ENCODE measurements at places on chromosomes 4 and X.

GRCh38 chrX:30572004-30572403 is 5.6 kb downstream of the TASL start:
- DNase-seq, result no peak

DNA sequence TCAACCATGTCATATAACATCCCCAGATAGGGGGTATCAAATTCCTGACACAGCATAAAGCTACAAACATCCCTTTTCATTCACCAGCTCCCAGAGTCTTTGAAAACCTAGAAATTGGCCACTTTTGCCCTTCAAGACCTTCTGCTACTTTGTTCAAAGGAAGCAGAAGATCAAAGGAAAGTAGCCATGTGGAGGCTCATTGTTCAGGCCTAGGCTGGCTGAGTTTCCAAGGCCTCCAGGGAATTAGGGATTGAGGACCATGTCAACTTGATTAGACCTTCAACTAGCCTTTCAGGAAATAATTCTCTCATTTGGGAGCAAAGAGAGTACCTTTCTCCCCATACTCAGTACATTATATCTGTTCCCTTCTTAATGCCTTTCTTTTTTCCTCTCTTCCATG is 66.8 kb upstream of the ATXN3L start:
- no peak for DNase-seq

GRCh38 chr4:140213116-140213515 is 59.1 kb upstream of the MAML3 start:
- no peak for DNase-seq

- DNase-seq, result no peak
Observed at GRCh38 chrX:101029665-101030064, 22.2 kb downstream of the TRMT2B start.

GRCh38 chr4:168337550-168337940 is 19.0 kb upstream of the DDX60 start:
- no peak for DNase-seq

- no peak for DNase-seq
Observed at GRCh38 chr4:143384381-143384994, 47.8 kb downstream of the GAB1 start.

- DNase-seq, result no peak
Observed at GRCh38 chr4:7900334-7900909, 39.2 kb downstream of the AFAP1 start.

DNA sequence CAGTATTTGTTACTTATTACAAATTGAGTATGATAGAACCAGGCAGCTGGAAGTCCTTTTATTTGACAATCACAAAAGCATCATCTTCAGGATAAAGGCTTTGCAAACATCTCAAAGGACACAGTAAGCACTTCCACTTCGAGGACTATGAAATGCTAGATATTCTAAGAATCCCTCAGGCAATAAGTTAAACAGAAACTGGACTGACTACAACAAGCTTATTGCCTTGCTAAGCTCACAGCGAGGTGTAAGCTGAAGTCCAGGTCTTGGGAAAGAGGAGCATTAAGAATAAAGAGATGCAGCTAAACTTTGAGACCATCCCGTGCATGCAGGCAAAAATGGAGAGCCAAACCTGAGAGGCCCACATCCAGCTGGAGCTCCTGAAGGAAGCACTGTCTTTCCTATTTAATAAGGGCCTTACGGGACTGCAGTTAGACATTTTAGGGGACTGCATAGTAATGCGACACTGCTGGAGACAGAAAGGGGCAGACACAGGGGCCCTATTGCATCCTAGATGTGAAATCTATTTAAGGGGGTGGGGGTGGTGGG is 38.7 kb downstream of the DCHS2 start:
- no peak for DNase-seq

DNA sequence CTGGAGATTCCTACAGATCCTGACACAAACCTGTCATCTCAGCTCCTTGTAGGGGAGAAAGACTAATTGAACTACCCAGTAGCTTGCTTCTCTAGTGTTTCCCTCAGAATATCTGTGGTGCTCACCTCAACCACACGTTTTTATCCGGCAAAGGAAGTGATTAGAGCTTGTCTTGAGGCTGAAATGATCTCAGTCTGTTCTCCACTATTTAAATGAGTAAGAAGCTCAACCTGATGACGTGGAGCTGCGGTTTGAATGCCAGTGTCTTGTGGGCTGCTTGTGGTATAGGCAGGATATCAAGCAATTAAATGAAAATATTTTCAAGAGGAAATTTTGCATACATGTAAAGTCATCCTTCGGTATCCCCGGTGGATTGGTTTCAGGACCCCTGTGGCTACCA is 270.2 kb downstream of the TLL1 start:
- DNase-seq, result no peak

- DNase-seq, result no peak
Observed at GRCh38 chrX:13101441-13102139, 57.2 kb upstream of the FAM9C start.

GRCh38 chrX:80879143-80879542 is 69.5 kb upstream of the BRWD3 start:
- no peak for DNase-seq

GRCh38 chr4:154807042-154807630 is 26.1 kb downstream of the RBM46 start:
- DNase-seq, result no peak

GRCh38 chr4:10031668-10032590 is 10.6 kb upstream of the SLC2A9 start:
- DNase-seq, result no peak

DNA sequence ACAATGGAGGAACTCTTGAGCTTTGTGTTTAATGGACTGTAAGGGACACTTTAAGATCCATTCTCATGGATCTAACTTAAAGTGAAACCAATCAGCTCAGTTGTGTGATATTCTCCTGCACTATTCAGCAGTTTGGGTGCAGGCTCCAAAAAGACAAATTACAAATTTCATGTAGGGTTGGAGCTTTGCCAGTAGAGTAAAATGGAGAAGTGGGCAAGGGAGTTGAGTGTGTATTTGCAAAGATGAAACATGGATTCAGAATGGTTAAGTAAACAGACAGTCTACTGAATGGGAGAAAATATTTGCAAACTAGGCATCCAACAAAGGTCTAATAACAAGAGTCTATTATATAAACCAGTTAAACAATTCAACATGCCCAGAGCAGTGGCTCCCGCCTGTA is 21.2 kb upstream of the MID2 start:
- DNase-seq, result no peak

DNA sequence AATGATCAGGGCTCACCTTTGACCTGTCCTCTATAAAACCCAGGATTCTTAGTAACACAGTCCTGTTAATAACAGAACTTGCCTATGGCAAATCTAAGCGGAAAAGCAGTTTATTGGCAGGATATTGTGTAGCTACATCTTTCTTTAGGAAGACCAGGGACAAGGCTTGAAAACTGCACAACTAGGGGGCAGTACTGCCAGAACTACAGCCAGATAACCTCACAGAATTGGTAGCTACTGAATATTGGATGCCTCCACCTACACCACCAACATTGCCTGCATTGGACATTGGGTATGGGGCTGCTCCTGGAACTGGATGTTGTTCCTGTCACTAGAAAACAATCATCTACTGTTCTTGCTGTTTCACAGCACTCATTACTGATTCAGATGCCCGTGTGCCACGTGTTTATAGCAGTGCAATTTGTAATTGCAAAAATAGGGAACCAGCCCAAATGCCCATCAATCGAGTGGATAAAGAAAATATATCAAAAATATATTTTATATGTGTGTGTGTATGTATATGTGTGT is 47.4 kb downstream of the REPS2 start:
- no peak for DNase-seq

- no peak for DNase-seq
Observed at GRCh38 chr4:170423137-170423536, 333.4 kb upstream of the AADAT start.

- no peak for DNase-seq
Observed at GRCh38 chrX:11600578-11600977, 65.1 kb downstream of the ARHGAP6 start.

- no peak for DNase-seq
Observed at GRCh38 chr4:108313546-108314339, 145.0 kb upstream of the LEF1 start.

- no peak for DNase-seq
Observed at GRCh38 chr4:71732706-71733105, 51.2 kb downstream of the GC start.

- DNase-seq, result no peak
Observed at GRCh38 chr4:101835121-101835904, 44.8 kb downstream of the BANK1 start.

DNA sequence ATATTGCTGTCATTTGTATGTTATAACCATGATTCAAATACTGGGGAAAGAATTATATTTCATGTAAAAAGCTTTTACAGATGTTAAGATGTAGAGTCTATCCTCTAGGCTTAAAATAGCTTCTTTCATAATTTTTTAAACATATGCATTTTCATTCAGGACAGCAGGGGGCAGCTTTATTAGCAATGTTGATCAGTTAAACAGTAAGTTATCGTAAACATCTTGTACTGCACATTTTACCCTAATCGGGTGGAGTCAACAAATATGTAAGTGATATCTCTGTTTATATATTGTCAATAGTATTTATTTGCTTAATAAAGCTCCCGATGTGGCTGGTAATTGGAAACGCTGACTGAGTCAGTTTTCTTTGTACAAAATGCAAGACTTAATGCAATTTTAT is 142.5 kb upstream of the MED14 start:
- no peak for DNase-seq

DNA sequence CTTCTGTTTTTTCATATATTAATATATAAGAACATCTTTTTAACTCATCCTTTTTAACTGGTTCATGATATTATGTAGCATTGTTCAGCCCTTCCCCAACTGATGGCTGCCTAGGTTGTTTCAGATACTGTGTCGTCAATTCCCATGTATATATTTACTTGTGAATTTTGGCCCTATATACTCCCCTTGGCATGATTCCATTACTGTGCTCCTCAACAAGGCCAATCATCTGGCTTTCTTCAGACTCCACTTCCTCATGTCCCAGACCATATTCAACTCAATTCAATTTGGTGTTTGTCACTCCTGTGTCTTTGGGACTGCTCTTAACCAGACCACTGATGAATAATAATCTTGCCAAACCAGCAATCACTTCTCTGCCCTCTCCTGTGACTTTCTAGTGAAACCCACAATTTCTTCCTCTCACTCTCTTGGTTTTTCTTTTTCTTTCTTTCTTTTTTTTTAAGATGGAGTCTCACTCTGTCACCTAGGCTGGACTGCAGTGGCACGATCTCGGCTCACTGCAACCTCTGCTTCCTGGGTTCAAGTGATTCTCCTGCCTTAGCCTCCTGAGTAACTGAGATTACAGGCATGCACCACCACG is 2.7 kb upstream of the WDR45 start:
- no peak for DNase-seq

Measured in stimulated activated CD8-positive, alpha-beta memory T cell treated with anti-CD3 and anti-CD28 coated beads, Interleukin-7, amount 100 ng/mL, for 4 hours (primary cell).